Smooth muscle cell of the brain vasculature (primary cell): ENCODE measurements at places on chromosomes 16 and 17.

- no peak for DNase-seq
These were observed 5.6 kb downstream of the EMC8 start for GRCh38 chr16:85793662-85794298.

GRCh38 chr16:30535106-30535776, 583 bp upstream of the ZNF747 start:
- DNase-seq: no peak

GRCh38 chr17:39872751-39873150, 4.7 kb downstream of the ZPBP2 start:
- no peak for DNase-seq

- DNase-seq: no peak
These were observed 15.3 kb upstream of the ARL5C start for GRCh38 chr17:39181303-39181702.

GRCh38 chr17:80108036-80108971, 6.9 kb downstream of the GAA start:
- DNase-seq: no peak

GRCh38 chr17:42016411-42016831, 818 bp downstream of the DNAJC7 start:
- DNase-seq: no peak

- no peak for DNase-seq
These were observed 9.1 kb upstream of the CD300E start for GRCh38 chr17:74632617-74633016.

DNA sequence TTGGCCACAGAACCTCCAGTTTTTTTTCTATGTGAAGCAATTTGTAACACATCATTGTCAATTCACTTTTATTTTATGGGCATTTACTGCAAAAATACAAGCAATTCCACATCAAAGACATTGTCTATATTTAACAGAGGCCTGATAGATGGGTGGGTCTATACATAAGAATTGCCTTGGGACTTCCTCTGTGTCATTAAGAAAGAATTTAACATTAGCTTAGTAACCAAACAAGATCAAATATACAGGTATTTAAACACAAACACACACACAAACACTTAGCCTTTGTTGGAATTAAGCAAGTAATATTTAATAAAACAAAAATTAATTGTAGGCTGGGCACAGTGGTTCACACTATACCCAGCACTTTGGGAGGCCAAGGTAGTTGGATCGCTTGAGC, 4.3 kb upstream of the PITPNC1 start:
- no peak for DNase-seq

- no peak for DNase-seq
These were observed 29.3 kb downstream of the MXRA7 start for GRCh38 chr17:76681222-76682137.

DNA sequence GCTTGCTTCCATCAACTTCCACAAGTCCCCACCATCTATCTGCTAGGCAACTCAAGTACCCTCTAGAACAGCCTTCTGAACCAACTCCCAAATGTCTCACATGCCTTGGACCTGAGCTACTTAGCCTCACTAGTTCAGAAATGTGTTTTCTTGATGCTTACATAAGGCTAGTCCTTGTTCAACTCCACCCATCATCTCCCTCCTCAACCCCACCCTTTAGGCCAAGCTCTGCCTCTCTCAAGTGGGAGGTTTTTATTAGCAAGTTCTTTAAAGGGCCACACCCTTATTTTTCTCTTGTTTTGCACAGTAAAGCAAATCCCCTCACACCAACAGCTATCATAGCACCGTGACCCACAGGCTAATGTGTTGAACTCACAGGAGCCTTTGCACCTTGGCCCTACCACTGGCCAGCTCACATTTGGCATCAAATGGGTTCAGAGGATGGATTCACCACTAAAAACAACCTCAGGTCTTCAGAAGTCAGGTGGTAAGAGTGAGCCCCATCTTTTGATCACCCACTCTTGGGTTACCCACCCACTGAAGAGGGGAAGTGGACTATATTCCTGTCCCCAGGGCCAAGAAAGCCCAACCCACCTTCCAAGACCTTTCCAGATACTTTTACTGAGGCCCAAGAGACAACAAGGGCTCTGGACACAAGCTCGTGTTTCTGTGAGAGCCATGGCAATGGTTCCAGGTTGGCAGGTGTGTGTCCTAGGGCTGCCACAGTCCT, 12.2 kb downstream of the PIK3R5 start:
- no peak for DNase-seq

- DNase-seq: no peak
These were observed 108.5 kb downstream of the ZNF778 start for GRCh38 chr16:89325861-89326471.

DNA sequence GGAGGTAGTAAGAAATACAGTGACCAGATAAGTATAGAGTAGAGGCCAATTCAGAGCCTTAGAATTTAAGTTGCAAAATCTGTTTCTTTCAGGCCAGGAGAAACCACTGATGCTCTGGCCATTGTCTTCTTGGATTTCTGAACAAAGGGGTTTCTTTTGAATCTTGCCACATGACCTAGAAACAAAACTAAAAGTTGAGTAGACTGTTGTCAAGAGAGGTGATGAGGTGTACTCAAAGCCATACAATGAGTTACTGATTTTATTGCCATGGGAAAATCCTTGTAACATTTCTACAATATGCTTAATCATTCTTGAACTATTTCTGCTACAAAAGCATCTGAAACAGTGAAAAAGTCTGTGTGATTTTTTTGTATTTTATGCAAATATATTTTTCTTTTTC, 881.3 kb downstream of the CDH11 start:
- no peak for DNase-seq

DNA sequence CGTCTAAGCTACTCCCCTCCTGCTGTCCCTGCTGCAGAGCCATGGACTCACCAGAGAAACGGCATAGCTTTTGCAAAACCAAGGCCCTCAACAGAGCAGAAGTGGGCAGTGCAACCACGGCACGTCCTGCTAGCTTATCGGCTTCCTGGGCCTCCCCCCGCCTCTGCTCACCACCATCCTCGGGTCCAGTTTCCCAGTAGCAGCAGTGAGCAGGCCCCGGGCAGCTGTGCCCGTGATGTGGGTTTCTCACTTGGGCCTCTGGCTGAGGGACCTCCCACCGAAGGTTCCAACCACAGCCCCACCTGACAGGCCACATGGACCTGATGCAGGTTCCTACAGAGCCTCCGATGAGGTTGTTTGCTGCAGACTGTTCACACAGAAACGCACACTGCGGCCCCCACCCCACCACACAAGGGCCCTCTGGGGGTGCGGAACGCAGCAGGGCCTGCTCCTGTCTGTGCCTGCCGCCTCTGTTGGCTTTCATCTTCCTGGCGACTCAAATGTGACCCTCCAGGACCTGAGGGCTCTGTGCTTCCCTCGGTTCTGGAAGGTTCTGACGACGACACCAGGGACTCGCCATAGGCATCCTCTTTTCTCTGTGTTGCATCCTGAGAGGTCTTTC, 24.8 kb downstream of the PDIA2 start:
- DNase-seq: no peak

- DNase-seq: no peak
These were observed 39.3 kb downstream of the SNX20 start for GRCh38 chr16:50641818-50642187.

DNA sequence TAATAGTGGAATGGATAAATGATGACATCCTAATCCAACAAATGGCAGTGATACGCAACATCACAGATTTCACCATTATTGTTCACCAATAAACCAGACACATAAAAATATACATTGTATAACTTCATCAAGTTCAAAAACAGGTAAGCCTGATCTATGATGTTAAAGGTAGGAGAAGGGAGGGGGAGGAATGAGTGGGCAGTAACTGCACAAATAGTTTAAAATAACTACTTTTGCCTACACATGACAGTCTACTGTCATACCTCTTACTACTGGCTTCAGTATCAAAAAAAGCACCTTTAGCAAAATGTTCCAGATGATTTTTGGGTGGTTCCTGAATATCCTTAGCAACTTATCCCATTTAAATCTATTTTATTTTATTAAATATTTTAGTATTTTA, 28.8 kb downstream of the CHCT1 start:
- no peak for DNase-seq

GRCh38 chr17:4978726-4979125, 8.7 kb downstream of the CAMTA2 start:
- DNase-seq: no peak

GRCh38 chr16:2204416-2205103, 694 bp upstream of the MLST8 start:
- DNase-seq: no peak

GRCh38 chr17:5283571-5284315, 1.7 kb downstream of the RABEP1 start:
- DNase-seq: no peak
